Prostate gland (tissue), 2 donors: ENCODE measurements at places on chromosomes 4 and X. TPM values are rescaled to one million over a fixed set of nuclear protein-coding genes. Genes with fewer than 3 reads are reported as not detected.

- DNase-seq, result no peak
These were observed 2.7 kb upstream of the XKRX start for GRCh38 chrX:100931218-100931924.

- no peak for DNase-seq
These were observed 11.0 kb downstream of the TENM3 start for GRCh38 chr4:182254026-182254780.

GRCh38 chr4:140557831-140558435, 10.8 kb downstream of the UCP1 start:
- DNase-seq, result no peak

- DNase-seq, result no peak
These were observed 41.5 kb downstream of the SETD7 start for GRCh38 chr4:139514382-139515059.

GRCh38 chr4:86013621-86014020, 346.2 kb downstream of the MAPK10 start:
- no peak for DNase-seq

DNA sequence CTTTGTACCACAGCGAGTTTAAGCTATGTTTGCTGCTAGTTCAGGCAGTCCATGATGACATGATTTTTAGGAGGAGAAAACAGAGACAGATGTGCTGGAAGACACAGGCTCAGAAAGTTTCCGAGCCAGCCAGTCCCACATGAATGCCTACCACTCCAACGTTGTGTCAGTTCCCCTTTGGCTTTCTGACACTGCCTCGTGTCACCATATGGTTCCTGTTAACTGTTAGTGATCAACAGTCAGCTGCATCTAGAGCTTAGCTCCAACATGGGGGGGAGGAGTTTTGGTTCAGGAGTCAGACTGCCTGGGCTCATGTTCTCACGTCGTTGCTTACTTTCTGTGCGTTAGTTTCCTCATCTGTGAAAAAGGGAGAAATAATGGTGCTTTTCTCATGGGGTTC, 343.7 kb downstream of the MID1IP1 start:
- DNase-seq, result no peak

DNA sequence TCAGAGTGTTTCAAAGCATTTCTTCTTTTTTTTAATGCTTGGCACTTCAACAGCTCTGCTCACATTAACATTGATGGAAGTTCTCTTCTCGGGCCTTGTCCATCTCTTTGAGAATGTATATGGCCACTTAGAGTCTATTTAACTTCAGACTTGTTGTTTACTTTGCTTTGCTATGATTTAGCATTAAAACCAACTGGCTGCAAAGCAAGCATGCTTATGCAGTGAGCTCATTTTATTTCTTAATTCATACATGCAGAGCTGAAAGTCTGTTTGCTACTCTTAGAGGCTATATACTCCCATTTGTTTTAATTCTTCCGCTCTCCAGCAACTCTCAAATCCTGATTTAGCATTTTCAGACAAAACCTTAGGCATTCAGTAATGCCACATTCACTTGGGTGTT, 107.6 kb upstream of the PACRGL start:
- no peak for DNase-seq

- no peak for DNase-seq
These were observed 1.8 kb downstream of the TAPT1 start for GRCh38 chr4:16224264-16225166.

The DOK7 gene
- 8.2 TPM for total RNA-seq

DNA sequence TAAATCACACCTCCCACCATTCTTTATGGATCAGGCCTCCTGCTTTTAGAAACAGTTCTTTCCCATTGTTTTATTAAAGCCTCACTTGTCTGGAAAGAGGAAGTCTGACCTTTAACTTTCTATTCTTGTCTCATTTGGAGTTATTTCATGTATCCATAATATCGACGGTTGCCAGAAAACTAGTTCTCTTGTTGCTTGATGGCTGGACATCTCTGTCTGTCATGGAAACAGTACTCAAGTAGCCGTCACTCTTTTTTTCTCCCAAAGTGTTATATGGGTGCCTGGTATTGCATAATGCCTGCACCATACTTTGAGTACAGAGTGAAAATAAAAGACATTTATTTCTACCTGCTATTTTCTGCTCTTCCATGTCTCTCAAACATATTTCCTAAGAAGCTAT, 61.4 kb downstream of the PHEX start:
- no peak for DNase-seq

DNA sequence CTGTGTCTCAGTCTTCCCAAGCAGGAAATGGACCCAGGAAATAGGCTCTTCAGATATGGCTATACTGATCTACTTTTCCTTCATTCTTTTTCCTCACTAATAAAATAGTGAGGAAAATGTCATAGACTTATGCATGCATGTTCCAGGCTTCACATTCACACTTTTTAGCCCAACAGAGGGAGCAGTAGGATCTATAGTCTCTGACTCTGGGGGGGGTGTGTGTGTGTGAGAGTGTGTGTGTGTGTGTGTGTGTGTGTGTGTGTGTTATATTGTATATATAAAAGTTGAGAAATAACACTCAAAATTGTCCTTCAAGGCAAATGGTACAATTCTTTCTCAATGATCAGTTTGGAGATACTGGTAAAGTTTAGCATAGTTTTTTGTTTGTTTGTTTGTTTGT, 297.2 kb upstream of the GALNT7 start:
- no peak for DNase-seq
